ENCODE measurements at places on chromosomes 6 and 20.

DNA sequence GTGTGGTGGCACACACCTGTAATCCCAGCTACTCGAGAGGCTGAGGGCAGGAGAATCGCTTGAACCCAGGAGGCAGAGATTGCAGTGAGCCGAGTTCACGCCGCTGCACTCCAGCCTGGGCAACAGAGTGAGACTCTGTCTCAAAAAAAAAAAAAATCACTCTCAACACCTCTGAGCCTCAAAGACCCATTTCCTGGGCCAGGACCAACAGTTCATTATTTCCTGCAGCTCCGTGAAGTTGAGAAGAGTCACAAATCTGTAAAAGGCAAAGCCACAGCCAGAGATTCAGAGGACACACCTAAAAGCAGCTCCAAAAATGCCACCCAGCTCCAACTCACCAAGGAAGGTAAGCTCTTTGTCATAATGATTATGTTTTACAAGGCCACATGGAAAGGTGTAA is 15.2 kb upstream of the NOP56 start:
- DNase-seq, result no peak

DNA sequence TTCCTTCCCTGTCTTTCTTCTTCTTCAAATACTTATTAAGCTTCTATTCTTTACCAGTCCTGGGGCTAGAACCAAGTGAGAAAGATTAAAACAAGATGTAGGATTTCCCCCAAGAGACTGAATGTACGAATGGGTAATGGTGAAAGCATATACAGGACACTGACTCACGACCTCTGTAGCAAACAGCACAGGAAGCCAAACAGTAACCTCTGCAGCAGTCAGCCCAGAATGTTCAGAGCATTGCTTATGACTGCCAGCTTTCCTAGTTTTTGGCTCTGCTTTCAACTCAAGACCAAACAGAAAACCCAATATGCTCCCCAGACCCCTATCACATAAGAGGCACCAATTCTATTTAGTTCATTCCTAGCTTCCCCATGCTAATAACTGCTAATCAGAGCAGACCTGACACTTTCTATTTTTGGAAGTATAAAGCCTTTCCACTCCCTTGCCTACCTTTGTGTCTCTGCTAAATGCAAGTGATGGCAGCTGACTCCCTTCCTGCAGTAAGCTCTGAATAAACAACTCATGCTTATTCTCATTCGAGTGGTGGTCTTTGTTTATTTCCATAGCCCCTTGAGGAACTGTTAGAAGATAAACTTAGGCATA is 690.6 kb downstream of the EPM2A start:
- no peak for DNase-seq

GRCh38 chr6:126307849-126308248 is 32.1 kb upstream of the CENPW start:
- DNase-seq, result no peak

DNA sequence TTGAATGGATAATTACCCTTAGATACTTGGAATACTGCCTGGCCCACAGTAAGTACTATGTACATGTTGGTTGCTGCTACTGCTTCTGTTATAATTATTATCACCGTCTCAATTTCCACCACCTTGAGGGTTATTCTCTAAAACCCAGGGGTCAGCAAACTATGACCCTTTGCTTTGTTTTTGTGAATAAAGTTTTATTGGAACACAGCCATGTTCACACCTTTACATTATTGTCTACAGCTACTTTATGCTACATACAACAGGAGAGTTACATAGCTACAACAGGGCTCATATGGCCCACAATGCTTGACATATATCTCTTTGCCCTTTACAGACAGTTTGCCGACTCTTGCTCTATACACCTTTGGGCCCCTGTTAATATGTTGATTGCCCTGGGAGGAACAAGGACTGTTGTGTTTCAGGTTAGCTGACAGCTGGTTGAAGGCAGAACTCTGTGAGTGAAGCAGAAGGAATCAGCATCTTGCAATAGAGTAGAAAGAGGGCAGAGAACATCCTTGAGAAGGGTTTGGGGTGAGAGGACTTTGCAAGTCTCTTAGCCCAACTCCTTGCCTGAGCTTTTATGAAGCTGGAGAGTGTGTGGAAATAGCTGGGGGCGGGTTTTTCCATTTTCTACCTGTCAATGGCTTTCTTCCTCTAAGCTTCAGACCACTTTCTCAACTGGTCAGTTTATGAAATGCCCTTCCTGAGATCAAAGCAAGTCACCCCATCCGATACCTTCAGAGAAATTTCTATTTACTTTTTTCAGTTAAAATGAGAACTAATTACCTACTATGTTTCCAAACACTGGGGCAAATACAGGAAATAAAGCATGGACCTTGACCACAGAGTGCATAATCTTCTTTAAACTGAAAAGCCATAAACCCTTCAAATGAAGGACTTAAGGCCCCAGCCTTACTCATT is 3.5 kb upstream of the MEP1A start:
- no peak for DNase-seq

GRCh38 chr6:137175157-137175867 is 1.9 kb upstream of the IL22RA2 start:
- no peak for DNase-seq

DNA sequence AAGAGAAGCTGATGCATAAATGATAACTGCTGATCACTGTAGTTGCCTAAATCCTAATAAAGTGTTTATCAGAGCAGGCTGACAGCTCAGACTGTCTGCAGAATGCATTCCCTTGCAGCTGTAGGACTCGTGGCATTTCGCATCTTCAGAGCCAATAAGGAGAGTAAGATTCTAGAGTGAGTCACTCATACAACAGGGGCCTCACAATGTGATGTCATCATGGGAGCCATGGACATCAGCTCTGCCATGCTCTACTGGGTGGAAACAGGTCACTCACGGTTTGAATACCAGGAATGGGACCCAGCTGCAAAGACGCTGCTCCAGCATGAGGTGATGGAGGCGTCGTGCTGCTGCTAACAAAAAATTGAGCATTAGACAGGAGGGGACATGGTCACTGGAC is 7.4 kb downstream of the FAM209B start:
- DNase-seq, result no peak

DNA sequence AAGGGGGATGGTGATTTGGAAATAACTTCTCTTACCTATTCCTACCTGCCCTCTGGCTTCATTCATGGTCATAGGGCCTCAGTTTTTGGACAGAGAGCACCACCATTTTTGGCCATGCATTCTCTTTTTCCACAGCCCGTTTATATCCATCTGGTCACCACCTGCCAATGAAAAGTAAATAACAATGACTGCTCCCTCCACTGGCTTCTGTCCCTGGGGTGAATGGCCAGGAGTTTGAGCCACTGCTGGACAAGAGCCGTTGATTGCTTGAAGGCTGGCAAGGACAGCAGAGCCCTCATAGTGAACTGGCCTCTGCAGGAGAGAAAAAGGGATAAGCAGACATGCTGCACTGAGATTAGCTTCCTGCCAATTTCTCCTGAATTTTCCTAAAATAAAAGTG is 261.8 kb downstream of the ADGB start:
- DNase-seq, result no peak

DNA sequence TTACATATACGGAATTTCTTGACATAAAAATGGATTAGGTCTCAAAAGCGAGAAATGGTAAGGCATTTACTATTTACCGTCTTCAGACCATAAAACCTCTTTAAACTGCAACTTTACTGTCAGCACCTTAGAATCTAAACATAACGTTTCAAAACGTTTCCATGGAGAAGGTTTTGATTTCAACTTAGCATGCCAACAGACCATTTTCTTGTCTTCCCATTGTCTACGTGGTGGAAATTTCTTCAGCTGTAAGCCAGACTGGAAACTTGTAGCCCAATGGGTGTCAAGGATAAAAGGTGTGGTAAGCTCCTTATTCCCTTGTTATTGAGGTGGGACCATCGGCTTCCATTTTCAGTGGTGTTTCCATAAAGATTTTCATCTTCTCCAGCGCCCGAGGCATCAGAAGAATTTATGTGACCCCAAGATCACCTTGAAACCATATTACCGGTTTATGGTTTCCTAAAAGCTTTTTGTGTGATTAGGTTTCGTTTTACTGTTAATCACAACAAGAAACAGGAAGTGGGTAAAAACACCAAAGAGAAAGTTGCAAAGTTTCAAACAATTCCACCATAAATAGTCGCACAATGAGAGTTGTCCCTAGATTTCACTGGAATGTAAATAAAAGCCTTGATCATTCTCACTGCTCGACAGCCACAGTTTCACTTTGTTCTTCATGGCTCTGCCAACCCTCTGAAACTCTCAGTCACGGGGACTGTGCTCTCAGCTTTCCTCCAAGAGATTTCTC is 63.0 kb upstream of the CD2AP start:
- peak; percentile 44 for DNase-seq

DNA sequence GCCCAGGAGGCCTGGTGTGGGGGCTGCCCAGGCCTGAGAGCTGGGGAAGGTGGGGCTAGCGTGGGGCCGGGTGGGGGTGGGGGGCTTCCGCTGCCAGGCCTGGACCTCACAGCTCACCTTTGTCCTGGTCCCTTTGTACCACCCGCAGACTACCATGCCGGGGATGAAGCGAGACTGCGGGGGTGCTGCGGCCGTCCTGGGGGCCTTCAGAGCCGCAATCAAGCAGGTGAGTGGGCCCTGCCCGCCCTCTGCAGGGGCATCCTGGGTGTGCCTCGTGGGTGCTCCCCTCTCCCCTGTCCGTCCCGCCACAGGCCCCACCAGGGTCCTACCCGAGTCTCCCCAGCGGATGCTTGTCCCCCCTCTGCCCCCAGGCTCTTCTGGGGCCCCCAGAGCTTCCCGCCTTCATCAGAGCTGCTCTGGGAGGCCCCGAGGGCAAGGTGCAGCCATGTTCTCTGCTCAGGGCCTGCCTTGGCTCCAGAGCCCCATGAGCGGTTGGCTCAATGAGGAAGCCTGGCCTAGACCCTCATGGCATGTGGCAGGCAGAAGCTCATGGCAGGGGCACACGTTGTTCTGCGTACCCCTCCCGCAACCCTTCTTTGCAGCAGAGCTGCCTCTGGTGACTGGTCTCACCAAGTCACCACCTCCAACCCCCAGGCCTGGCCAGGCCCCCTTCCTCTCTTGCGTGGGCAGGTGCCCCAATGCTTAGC is 14.5 kb downstream of the NPEPL1 start:
- peak; percentile 16 for DNase-seq

DNA sequence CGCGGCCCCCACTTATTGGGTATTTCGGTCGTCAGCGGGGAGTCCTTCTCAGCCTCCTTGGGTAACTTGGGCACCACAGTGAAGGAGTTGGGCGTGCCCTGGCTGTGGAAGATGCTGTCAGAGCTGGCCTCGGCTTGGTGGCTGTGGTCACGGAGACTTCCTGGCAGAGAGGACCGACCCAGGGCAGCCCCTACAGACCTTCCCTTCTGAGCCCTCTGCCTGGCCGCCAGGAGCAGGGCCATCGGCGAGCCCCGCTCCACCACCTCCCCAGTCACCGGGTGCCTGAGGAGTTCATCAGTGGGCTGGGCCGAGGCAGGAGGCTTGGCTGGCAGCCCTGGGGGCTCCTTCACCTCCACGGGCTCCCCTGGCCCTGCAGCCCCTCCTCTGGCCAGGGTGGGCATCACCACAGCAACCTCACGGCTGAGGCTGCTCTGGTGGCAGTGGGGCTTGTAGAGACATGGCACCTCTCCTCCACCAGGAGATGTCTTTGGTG is 37.2 kb downstream of the C6orf132 start:
- DNase-seq, result no peak

DNA sequence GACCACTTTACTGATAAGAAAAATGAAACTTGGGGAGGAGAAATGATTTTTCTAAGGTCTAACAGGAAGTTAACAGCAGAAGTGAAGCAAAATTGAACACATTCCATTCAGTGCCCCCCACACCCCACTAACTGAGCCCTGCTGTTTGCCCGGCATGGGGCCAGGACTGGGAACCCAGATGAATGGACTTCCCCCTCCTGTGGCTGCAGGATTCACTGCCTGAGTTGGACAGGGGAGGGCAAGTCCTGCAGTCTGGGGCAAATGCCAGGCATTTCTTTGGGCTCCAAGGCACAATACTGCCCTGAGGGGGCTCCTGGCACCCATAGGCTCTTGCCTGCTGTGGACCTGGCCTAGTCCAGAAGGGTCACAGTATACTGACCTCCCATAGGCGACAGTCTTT is 28.3 kb downstream of the FYN start:
- no peak for DNase-seq

DNA sequence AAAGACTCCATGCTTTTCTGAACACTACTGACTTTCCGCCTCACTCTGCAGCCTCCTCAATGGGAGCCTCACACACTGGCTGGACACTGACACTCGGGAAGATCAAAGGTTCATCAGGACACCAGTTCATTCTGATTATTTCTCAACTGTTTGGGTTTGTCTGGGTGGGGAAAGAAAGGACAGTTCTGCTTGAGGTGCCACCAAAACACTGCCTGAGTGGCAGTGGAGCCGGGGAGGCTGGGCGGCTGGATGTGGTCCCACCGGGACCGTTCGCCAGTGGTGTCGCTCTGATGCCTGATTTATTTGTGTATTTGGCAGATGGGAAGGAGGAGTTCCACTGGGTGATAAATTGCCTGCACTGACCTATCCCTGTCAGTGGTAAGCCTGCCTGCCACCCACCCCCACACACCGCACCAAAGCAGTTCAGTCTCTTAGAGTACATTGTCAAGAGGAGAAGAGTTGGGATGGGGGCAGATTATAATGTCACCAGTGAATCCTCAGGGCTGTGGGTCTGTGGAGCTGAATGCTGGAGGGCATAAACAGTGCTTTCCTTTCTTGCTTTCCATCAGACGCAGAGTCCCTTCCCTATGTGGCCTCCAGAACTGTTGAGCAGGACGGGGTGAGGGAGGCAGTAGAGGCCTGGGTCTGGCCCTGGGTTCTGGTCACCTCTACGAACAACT is 49.8 kb downstream of the EDN1 start:
- no peak for DNase-seq

- DNase-seq, result no peak
Observed at GRCh38 chr6:4192627-4193026, 57.3 kb upstream of the ECI2 start.

GRCh38 chr20:24991897-24992486 is 559 bp downstream of the APMAP start:
- DNase-seq, result no peak

DNA sequence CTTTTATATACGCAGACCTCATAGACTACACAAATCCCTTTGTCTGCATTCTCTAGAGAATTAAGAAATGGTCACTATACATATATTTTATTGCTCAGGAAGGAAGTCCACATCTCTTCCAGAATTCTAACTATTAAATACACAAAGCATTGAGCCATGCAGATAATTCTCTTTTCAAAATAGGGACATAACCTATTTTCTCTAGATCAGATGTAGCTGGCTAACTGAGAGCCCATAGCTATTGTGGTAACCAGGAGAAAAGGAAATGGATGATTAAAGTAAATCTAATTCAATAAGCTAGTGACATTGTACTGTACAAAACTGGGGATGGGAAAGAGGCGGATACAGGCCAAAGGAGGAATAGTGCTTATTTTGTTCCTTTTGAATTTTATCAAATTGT is 137.2 kb downstream of the BACH2 start:
- DNase-seq, result no peak

GRCh38 chr6:35297601-35298481 is at the start of gene DEF6:
DEF6 (plus strand) TSS chr6:35297818; CDS start chr6:35297857, 39 bp downstream.
- peak; percentile 94 for DNase-seq

- DNase-seq, result no peak
Observed at GRCh38 chr20:38828514-38829295, 23.2 kb downstream of the PPP1R16B start.

DNA sequence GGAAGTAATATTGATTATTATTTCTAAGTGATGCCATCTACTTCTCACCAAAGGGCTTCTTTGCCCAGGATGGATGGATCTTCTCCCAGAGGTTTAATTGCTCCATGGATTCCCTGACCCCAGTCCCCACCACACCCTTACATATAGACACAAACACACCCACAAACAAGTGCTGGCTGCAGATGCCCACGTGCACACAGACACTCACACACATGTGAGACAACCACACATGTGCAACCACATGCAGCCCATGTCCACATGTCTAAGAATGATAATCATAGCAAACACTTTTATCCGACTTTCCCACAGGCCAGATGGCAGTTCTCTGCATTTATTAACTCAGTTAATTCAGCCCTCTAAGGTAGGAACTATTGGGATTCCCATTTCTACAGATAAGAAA is 44.2 kb downstream of the MAFB start:
- no peak for DNase-seq

All from activated naive CD4-positive, alpha-beta T cell treated with anti-CD3 and anti-CD28 coated beads, Interleukin-2, amount 10 ng/mL, durations not matched to agents 7 days and 5 days (primary cell).